ENCODE measurements at places on chromosomes 1 and 21.

GRCh38 chr1:114979278-114979891 lies 50.2 kb upstream of the TSHB start:
- peak; percentile 33 for DNase-seq

- no peak for DNase-seq
Observed at GRCh38 chr1:221892301-221892830, 150.5 kb upstream of the DUSP10 start.

GRCh38 chr1:89725011-89725370 lies 92.1 kb downstream of the LRRC8C start:
- DNase-seq: peak; percentile 77

DNA sequence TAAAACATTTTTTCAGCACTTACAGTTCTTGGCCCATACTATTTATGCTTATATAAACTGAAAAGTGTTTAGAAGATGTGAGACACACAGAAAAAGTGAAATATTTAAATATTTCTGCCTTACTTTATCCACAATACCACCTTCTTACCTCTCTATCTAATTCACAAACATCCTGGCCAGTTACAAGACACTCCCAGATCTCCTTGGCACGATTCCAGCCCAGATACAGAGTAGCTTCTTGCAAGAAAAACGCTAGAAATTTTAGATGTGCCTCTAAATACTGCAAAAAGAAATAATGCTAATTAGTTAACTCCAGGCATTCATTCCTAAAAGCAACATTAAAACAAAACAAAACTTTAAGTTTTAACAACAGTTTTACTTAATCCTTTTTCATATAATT lies 68.4 kb downstream of the USP24 start:
- DNase-seq: no peak

DNA sequence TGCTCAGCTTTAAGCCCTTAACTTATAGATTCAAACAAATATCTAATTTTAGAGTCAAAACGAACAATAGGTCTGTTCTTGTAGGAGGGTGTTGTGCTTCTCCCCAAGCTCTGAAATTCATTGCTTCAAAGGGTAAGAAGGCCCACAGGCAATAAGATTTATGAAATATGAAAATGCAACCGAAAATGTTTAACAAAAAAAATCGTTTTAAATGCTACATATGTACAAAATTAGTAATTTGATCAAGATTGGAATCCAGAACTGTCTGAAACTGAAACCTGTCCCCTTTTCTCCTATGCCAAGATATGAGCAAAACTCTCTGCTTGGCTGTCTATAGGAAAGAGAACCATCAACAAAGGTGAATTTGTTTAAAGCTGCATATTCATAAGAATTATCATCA lies 534.3 kb downstream of the PLPP3 start:
- DNase-seq: no peak

DNA sequence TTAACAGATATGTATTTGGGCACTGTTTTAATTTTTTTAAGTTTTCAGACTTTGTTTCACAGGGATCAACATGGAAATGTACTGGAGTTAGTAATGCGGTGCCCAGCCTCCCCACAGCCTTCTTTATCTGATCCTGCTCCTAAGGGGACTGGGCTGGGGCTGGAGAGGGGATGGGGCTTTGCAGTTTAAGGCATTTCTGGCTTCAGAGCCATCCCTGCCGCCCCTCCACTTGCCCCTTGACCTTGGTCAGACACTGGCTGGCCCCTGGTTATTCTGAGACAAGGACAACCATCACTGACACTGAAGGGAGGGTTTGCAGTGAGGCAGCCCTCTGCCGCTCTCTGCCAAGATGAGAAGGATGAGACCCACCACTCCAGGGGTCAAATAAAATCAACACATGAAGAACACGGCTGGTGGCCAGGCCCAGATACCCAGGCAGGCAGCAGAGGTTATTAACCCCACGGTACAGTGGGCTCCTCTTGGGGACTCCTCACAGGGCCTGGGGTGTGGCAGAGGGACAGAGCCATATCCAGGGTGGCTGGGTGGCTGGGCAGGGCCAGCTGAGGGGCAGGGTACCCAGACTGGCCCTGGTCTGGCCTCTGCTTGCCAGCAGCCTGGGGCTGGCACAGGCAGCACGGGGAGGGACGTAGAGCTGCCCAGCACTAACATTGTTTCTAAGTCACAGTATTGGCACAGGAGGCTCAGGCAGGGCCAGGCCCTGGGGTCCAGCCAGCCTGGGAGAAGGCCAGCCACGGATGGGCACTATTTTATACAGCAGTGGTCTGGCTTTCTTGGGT lies 7.2 kb upstream of the UBE2U start:
- DNase-seq: no peak

DNA sequence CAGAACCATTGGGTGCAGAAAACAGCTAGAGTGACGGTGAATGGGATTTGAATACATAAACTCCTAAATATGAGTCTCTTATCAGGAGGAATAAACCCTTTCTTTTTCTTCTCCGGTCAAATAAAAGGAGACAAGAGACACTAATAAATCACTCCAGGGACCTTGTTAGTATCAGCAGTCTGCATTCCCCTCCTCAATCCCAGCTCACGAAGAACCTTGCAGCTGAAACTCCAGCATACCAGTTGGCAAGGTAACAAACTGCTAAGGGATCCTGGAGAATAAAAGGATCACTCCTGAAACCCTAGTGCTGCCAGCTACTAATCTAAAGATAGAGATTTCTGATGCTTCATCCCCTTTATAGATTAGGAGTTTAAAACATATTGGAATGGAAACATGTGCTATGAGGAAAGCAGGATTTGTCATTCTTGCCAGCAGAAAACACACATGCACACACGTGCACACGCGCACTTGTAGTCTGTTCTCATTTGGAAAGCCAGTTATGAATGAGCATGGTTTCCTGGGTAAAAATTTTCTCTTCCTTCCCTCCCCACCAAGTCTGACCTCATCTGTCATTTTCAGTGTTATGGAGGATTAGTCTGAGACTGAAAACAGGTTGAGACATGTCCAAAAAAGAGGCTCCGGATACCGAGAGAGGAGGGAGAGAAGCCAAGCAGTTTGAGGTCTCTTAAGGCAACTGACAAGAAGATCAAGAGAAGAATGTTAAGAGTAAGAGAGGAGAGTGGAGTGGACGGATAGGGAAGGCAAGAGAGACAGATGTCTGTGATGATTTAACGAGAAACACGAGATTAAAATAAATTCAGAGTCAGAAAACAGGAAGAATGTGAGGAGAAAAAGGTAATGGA lies 10.9 kb downstream of the IER5 start:
- no peak for DNase-seq

Data from left hindlimb (tissue), 1 donor.